IPS DF 19.7 (cell line): ENCODE measurements at places on chromosomes 1 and 21.
A peak's percentile ranks its signal among the peaks of the same experiment; 100 is the strongest.

GRCh38 chr1:232553809-232554208, 76.1 kb downstream of the SIPA1L2 start:
- no peak for DNase-seq

DNA sequence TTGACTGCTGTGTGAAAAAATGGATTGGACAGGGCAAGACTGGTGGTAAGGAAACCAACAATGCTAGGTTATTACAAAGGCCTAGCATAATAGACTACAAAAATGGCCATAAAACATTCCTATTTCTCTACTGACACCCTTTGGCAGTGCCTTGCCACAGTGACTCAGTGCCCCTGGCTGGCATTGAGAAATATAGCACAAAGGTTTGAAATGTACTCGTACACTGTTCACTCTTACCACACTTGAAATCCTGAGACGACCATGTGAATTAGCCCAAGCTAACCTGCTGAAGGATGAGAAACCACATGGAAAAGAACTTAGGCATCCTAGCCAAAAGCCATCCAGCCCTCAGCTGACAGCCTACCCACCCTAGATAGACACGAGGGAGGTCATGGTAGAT, 149.8 kb upstream of the PALMD start:
- no peak for DNase-seq

DNA sequence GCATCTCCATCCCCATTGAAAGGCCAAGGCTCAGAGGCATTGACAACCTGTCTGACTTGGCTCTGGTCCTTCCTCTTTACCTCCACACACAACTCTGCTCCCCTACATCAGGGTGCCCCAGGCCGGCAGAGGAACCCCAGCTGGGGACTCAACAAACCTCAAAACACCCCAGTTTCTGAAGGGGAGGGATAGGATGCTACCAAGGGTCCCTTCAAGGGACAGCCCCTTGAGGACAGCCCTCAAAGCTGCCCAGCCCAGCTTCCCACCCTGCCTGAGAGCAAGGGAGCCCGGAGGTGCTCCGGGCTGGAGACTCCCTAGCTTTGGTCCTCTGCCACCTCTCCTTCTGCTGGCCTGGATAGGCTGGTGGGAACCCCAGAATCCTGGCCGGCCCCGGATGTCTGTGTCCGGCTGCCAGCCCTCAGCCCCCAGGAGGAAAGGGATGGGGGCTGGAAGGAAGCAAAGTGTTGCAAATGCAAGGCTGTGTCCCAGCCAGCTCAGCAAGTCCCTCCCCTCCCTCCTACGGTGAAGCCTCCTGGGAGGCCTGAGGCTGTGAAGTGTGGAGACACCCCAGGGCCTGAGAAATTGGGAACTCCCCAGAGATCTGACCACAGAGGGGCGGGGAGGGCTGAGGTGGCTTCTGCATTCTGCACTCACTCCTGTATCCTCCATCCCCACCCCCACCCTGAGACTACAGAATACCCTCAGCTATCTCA, 1.1 kb upstream of the MARCKSL1 start:
- DNase-seq = no peak

- DNase-seq = no peak
These were observed 28.2 kb downstream of the UBE2G2 start for GRCh38 chr21:44773291-44773932.

DNA sequence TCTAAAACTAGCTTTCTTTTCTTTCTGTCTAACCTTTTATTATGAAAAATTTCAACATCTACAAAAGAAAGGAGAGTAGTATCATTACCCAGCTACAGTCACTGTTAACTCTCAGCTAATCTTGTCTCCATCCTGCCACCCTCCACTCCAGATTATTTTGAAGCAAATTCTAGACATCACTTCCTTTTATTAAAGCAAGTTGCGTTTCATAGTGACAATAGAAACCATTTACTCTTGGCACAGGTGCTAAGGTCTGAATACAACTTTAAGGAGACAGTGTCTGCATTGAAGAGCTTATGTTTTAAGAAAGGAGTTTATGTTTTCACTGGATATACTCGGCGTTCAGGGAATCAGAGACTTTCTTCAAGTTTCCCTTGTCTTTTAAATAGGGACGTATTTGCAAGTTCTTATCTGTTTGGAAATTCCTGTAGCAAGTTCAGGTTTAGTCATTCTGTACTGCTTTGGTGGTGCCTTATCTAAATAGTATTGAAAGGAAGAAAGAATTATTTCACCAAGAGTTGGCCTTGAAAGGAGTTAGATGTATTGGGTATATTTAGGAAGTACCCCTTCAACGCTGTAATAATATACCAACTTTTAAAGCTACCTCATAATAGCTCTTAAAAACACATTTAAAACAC, 42.7 kb downstream of the ITSN1 start:
- no peak for DNase-seq

DNA sequence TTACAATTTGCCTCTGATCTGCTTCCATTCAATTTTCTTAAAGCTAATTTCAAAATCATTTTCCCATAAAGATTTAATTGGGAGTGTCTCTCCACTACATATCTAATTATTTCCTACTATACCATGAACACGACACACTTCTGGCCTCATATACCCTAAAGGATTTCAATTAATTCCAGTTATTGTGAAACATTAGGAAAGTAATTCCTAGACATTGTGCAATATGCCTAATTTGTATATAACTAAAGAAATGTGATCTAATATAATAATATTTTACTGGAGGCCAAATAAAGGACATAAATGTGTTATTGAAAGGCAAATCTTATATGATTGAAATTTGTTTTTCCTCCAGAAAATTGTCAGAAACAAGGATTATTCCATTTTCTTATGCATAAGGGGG, 727.2 kb upstream of the ADGRL2 start:
- no peak for DNase-seq

DNA sequence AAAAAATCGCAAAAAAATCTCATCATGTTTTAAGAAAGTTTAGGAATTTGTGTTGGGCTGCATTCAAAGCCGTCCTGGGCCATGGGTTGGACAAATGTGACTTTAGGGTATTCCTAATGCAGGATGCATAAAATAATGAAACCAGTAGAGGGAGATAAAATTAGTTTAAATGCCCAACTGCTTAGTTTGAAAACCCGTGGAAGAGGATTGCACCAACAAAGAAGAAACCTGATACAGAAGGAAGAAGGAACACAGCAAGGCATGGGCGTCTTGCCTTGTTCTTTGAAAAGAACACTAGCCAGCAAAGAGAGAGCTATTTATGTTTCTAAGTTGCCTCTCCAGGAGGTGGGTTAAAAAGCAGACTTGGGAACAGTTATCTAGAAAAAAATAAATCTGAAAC, 37.9 kb downstream of the WDR3 start:
- DNase-seq = peak; percentile 17

DNA sequence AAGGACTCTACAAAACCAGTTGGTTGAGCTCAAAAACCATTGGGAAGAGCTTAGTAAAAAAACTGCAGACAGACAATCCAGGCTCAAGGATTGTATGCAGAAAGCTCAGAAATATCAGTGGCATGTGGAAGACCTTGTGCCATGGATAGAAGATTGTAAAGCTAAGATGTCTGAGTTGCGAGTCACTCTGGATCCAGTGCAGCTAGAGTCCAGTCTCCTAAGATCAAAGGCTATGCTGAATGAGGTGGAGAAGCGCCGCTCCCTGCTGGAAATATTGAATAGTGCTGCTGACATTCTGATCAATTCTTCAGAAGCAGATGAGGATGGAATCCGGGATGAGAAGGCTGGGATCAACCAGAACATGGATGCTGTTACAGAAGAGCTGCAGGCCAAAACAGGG, 104.0 kb upstream of the BMP8A start:
- DNase-seq = no peak

- no peak for DNase-seq
These were observed 28.0 kb upstream of the RNF2 start for GRCh38 chr1:185017338-185017737.

DNA sequence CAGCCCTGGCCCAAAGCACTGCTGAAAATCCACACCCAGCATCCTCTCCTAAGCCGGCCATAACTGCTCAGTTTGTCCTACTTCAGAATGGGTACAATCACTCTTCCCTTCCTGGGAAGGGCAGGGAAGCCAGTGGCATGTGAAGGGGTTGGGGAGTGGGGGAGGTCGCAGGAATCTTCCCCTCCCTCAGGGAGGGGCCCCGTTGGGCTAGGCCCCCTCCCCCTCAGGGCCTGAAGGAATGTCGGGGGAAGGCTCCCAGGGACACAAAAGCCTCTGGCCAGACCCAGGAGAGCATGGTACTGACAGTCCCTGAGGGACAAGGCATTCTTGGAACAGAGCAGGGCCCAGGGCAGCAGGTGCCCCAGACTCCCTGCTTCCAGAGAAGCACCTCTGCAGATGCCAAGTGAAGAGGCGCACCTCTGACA, 1.2 kb downstream of the ELOVL1 start:
- no peak for DNase-seq

- no peak for DNase-seq
These were observed 23.7 kb downstream of the UCK2 start for GRCh38 chr1:165851034-165851658.

- DNase-seq = no peak
These were observed 69.2 kb upstream of the SGIP1 start for GRCh38 chr1:66464802-66465201.

GRCh38 chr1:181919542-181919941, 142.0 kb downstream of the ZNF648 start:
- DNase-seq = no peak

DNA sequence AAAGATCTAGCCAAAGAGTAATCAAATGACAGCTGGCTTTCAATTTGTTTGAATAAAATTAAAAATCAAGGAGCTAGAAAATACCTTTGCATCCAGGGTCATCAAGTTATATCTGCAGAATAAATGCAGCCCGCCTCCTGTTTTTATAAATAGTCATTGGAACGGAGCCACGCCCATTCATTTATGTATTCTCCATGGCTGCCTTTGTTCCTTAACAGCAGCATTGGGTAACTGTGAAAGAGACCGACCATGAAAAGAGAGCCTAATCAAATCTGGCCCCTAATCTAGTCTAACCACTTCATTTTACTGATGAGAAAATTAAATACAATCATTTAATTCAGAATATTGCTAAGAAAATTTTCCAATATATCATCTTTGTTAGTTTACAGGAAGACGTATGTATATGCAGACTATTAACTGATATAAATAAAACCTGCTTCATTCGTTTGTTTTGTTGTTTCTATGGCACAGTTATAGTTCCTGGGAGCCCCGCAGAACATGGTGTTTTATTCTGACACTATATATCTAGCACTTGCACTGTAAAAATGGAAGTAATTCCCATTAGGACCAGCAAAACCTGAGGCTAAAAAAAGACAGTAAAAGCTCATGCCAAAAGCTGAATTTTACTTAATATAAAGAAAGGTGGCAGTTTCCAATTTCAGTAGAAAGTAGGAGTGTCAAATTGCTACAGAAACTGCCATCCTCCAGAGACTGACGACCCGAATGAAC, 111.8 kb upstream of the PALMD start:
- DNase-seq = no peak

DNA sequence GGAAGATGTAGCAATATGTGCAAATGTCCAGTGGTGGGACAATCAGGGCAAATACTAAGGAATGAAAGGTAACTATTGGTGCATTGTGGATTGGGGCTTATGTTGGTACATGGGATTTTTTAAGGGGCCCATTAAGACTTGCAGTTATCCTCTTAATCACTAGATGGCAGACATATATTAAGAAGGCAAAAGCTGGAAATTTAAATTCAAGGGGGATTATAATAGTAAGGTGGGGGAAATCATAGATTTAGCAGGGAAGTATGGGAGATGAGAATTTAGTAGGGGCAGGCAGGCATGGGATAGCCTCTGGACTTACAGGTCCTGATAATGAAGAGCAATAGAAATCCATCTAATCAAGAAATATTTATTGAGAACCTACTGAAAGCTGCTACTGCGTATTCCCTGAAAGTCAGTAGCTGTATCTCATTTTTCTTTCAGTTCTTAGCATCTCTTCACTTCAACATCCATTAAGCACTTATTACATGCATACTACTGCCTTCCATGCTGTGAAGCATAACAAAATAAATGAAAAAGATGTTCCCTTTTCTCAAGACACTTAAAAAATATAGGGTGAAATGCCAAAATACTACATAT, 251.8 kb downstream of the CRB1 start:
- no peak for DNase-seq

- DNase-seq = no peak
These were observed 49.7 kb downstream of the DMRTA2 start for GRCh38 chr1:50373532-50373931.

DNA sequence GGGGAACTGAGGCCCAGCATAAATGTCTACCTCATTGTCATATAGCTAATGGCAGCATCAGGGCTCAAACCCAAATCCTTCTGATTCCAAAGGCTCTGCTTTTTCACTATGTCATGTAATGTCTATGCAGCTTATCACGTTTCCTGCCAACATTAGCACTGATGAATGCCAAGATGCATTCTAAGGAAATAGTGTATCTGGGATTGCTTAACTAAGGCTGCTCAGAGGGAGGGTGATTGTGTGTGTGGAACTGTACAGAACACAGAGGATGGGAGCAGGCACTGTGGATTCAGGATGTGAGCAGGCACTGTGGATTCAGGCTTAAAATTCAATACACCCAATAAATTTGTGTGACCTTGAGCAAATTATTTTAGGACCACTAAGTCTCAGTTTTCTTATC, 456.4 kb upstream of the DEPDC1 start:
- no peak for DNase-seq

GRCh38 chr1:9805006-9805508, 18.7 kb downstream of the CLSTN1 start:
- no peak for DNase-seq

GRCh38 chr1:24318615-24319311, 394 bp upstream of the GRHL3 start:
- DNase-seq = no peak

GRCh38 chr21:33042812-33043211, 17.1 kb downstream of the OLIG2 start:
- no peak for DNase-seq

- DNase-seq = no peak
These were observed 294.9 kb upstream of the ADGRL2 start for GRCh38 chr1:81505831-81506230.

DNA sequence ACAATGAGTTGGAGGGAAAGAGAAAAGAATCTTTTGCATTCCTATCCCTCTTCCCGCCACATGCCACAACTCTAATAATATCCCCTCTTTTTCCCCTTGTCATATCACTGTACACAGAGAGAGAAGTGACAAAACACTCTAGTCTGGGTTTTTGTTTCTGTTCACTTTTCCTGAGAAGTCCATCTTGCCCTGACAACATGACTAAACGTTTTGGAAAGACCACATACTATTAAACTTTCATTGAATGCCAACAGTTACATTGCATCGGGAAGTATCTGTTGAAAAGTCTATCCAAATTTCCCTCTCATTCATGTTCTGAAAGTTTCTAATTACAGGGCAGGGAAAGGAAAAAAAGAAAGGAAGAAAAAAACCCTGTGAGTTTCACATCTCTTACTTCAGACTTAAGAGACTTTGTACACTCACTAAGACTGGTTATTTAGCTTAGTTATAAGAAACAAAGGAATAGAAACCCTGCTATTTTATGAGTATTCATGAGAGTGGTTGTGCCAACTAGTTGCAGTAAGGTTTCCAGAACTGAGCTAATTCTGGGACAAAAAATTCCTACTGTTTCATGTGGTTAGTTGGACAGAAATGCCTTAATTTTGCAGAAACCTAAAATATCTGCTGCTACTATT, 16.9 kb downstream of the PLA2G4A start:
- DNase-seq = no peak
